ENCODE measurements at places on chromosomes 12 and 14. TPM values are rescaled to one million over a fixed set of nuclear protein-coding genes. Genes with fewer than 3 reads are reported as not detected.
A peak's percentile ranks its signal among the peaks of the same experiment; 100 is the strongest.

LUM gene
- polyA plus RNA-seq: 0.37 TPM

DNA sequence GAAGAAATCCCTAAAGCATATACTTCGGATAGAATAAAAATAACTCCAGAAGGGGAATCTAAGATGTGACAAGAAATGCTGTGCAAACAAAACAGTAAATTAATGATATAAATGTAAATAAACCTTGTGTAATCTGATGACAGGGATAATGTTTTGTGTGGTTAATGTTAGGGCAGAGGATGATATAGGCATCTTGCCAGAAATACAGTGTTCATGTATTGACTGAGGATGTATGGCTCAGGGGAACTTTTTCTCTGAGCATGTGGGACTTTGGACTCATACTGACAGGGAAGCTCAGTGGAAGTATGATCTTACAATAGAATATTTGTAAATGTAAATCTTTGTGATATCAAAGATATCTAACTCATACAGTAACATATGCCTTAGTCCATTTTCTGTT, 420.2 kb downstream of the TMTC2 start:
- no peak for DNase-seq
- no peak overlapping the region for H3K27ac ChIP-seq
- H3K4me1 ChIP-seq: no peaks in the 10 kb centered on the region

VRTN gene
- not detected for polyA plus RNA-seq

GRCh38 chr14:90546767-90547166, 149.9 kb downstream of the CALM1 start:
- DNase-seq: no peak
- no peak overlapping the region for H3K27ac ChIP-seq
- H3K4me3 ChIP-seq: no peak overlapping the region
- no peaks in the 10 kb centered on the region for H3K27me3 ChIP-seq

DNA sequence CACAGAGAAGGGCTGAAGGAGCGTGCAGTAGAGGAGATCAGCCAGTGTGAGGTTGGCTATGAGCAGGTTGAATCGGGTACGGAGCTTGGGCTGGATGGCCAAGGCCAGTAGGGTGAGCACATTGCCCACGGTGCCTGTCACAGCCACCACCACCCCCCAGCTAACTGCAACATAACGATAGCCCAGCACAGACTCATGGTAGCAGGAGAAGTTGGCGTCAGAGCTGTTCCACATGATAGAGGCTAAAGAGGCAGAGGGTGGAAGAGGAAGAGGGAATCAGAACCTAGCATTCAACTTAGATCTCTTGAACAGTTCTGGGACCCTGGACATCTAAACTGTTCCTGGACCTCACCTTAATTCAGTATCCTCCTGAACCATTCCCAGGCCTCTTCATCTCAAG, 668 bp downstream of the GPR84 start:
- H3K4me3 ChIP-seq: no peak overlapping the region
- no peaks in the 10 kb centered on the region for H3K36me3 ChIP-seq
- DNase-seq: no peak
- H3K4me1 ChIP-seq: peaks cover 20% of the 10 kb centered on the region
- no peaks in the 10 kb centered on the region for H3K27me3 ChIP-seq

MYRFL gene
- 0.39 TPM for polyA plus RNA-seq

- H3K4me1 ChIP-seq: no peaks in the 10 kb centered on the region
- H3K4me3 ChIP-seq: no peak overlapping the region
- no peaks in the 10 kb centered on the region for H3K27me3 ChIP-seq
Observed at GRCh38 chr14:94933486-94933885, 163.6 kb upstream of the GSC start.

IKZF4 gene
- polyA plus RNA-seq: 0.97 TPM

DNA sequence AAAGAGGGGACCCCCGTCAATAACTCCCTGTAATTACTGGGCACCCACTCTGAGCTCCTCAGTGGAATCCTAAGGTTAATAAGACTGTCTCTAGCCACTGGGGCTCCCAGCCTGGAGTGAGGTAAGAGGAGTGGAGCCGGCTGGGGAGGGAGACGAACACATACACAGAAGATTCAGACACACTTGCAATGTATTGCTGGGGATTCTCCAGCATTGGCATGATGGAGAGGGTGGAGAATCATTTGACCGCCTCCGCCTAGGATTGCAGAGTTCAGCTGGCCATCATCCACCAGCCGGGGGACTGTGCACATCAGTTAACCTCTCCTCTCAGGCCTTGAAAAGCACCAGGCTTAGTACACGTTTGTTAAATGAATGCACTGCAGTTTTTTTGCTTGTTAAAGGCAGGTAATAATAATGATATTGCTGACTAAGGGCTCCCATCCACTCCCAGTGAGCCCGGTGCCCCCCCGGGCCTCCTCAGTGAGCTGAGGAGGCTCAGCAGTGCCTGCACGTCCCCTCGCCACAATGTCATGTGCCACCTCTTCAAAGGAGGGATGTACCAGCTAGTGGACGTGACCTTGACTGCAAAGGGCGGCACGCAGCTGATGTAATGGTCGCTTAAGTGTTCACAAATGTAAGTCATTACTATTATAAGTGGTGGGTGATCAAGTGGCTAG, 20.3 kb upstream of the FAIM2 start:
- peaks cover 5% of the 10 kb centered on the region for H3K27me3 ChIP-seq
- no peaks in the 10 kb centered on the region for H3K4me1 ChIP-seq
- no peak for DNase-seq
- H3K27ac ChIP-seq: no peak overlapping the region
- no peak overlapping the region for H3K4me3 ChIP-seq
- H3K36me3 ChIP-seq: no peaks in the 10 kb centered on the region

TMTC2 gene
- polyA plus RNA-seq: 3.7 TPM

GRCh38 chr12:79691511-79692248, 916 bp upstream of the PAWR start:
- H3K36me3 ChIP-seq: no peaks in the 10 kb centered on the region
- H3K4me3 ChIP-seq: peak overlapping the region; percentile 69
- no peak for DNase-seq
- peak overlapping the region; percentile 99 for H3K27ac ChIP-seq
- peaks cover 24% of the 10 kb centered on the region for H3K4me1 ChIP-seq
- no peaks in the 10 kb centered on the region for H3K27me3 ChIP-seq

DNA sequence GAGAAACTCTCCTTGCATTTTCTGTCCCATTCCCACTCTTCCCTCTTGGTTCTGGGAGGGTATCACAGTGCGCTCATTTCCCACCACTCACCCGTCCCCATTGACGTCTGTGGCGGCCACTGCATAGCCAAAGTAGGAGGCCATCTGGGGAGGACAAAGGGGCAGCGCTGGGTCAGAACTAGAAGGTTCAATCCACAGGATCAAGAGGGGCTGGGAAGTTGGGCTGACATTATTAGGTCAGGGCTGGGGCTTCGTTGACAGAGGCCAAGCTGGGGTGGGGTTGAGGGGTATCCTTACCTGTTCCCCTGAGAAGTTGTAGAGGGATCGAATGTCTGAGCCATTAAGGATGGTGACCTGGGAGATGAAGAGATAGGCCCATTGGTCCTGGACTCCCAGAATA, 13.5 kb downstream of the ITGA5 start:
- no peaks in the 10 kb centered on the region for H3K4me1 ChIP-seq
- H3K27ac ChIP-seq: no peak overlapping the region
- H3K27me3 ChIP-seq: no peaks in the 10 kb centered on the region
- no peak for DNase-seq

OR4Q2 gene
- polyA plus RNA-seq: not detected

RILPL1 gene
- polyA plus RNA-seq: 22.2 TPM

GRCh38 chr12:22082190-22082701, 36.2 kb downstream of the CMAS start:
- no peak for DNase-seq
- no peaks in the 10 kb centered on the region for H3K36me3 ChIP-seq
- H3K27ac ChIP-seq: no peak overlapping the region
- no peak overlapping the region for H3K4me3 ChIP-seq
- H3K27me3 ChIP-seq: no peaks in the 10 kb centered on the region

DNA sequence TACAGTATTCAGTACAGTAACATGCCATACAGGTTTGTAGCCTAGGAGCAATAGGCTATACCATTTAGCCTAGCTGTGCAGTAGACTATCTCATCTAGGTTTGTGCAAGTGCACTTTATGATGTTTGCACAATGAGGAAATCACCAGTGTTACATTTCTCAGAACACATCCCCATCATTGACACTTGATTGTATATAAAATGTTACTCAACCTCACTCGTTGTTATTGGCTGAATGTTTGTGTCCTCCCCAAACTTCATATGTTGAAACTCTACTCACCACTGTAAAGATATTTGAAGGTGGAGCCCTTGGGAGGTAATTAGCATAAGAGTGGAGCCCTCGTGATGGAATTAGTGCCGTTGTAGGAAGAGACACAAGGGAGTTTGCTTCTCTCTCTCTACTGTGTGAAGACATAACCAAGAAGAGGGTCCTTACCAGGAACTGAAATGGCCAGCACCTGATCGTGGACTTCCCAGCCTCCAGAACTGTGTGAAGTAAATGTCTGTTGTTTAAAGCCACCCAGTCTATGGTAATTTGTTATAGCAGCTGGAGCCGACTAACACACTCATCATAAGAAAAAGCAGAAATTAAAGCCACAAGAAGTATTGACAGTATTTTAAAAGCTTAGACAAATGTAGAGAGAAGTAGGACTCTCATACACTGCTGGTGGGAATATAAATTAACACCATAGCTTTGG, 3.2 kb upstream of the MED13L start:
- no peaks in the 10 kb centered on the region for H3K27me3 ChIP-seq
- no peak for DNase-seq
- no peaks in the 10 kb centered on the region for H3K36me3 ChIP-seq
- H3K27ac ChIP-seq: no peak overlapping the region

LALBA gene
- polyA plus RNA-seq: not detected

ZNF10 gene
- 7.2 TPM for polyA plus RNA-seq

MGAT4C gene
- polyA plus RNA-seq: not detected

ACSM4 gene
- polyA plus RNA-seq: not detected

LGR5 gene
- 0.05 TPM for polyA plus RNA-seq

DNA sequence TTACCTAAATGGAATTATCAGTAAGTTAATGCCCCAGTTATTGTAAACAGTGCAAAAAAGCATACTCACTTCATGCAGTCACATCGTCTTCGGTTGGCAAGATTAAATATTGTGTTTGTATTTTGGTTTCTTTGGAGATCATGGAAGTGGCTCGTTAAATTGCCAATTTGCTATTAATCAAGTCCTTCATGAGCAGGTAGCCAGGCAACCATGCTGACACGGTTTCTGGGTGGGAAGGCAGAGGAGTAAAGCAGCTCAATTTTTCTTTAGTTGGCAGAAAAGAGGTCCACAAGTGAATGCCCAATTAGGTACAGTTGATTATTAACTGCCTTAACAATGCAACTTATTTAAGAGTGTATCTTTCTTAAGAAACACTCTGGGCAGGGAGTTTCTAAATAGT, 43.9 kb downstream of the PPP4R3A start:
- H3K36me3 ChIP-seq: peaks cover 17% of the 10 kb centered on the region
- H3K27ac ChIP-seq: no peak overlapping the region
- no peaks in the 10 kb centered on the region for H3K27me3 ChIP-seq
- H3K4me1 ChIP-seq: no peaks in the 10 kb centered on the region

BIN2 gene
- not detected for polyA plus RNA-seq
